Activated CD8-positive, alpha-beta memory T cell treated with anti-CD3 and anti-CD28 coated beads, Interleukin-2, amount 10 ng/mL, durations not matched to agents 7 days and 5 days (primary cell): ENCODE measurements at places on chromosomes 7 and 10. TPM values are rescaled to one million over a fixed set of nuclear protein-coding genes. Genes with fewer than 3 reads are reported as not detected.

DNA sequence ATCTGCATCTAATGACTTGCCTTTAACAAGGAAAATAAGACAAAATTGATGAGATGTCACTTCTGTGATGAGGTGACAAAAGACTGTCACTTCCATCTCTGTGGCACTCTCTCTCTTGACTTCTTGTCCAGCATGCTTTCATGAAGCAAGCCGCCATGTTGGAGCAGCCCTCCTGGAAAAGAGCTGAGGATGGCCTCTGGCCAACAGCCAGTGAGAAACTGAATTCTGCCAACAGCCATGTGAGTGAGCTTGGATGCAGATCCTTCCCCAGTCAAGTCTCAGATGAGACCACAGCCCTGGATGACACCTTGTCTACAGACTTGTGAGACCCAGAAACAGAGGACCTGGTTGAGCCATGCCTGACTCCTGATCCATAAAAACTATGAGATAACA lies 412.6 kb upstream of the SHH start:
- no peak overlapping the region for H3K27ac ChIP-seq
- DNase-seq: peak; percentile 7
- no peaks in the 10 kb centered on the region for H3K4me1 ChIP-seq
- no peaks in the 10 kb centered on the region for H3K36me3 ChIP-seq
- H3K4me3 ChIP-seq: no peak overlapping the region

The CALHM3 gene
- not detected for total RNA-seq

The ARHGEF5 gene
- 5.6 TPM for total RNA-seq

- H3K27me3 ChIP-seq: peaks cover 22% of the 10 kb centered on the region
- H3K4me1 ChIP-seq: peaks cover 17% of the 10 kb centered on the region
- no peak overlapping the region for H3K27ac ChIP-seq
- no peaks in the 10 kb centered on the region for H3K36me3 ChIP-seq
- H3K4me3 ChIP-seq: no peak overlapping the region
Measured at GRCh38 chr10:62433181-62433692, 59.1 kb downstream of the ZNF365 start.

GRCh38 chr10:16789261-16789660 lies 28.0 kb downstream of the RSU1 start:
- H3K27ac ChIP-seq: no peak overlapping the region
- H3K4me1 ChIP-seq: peaks cover 27% of the 10 kb centered on the region
- DNase-seq: no peak
- H3K27me3 ChIP-seq: no peaks in the 10 kb centered on the region
- H3K36me3 ChIP-seq: peaks cover 54% of the 10 kb centered on the region

The IKZF5 gene
- total RNA-seq: 12.0 TPM

DNA sequence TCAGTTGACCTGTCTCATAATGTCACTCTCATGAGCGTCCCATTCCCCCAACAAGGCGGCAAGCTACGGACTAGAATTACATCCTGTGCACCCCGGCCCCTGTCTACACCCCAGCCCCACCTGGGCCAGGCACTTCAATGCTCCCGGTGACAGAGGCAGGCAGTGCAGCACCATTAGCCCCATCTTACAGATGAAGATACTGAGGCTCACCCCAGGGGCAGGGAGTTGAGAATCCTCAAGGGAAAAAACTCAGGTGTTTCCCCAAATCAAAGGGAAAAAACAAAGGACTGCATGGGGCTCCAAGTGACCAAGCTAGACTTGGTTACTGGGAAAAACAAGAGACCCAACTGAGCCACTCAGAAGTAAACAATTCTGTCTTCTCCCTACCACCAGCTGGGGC lies 4.5 kb downstream of the DLG5 start:
- no peak for DNase-seq
- no peaks in the 10 kb centered on the region for H3K36me3 ChIP-seq
- peaks cover 4% of the 10 kb centered on the region for H3K4me1 ChIP-seq

GRCh38 chr7:16670731-16671344 lies 24.9 kb downstream of the BZW2 start:
- peaks cover 56% of the 10 kb centered on the region for H3K36me3 ChIP-seq
- no peaks in the 10 kb centered on the region for H3K27me3 ChIP-seq
- no peak for DNase-seq
- no peak overlapping the region for H3K4me3 ChIP-seq
- peaks cover 10% of the 10 kb centered on the region for H3K4me1 ChIP-seq

- H3K27me3 ChIP-seq: peaks cover 4% of the 10 kb centered on the region
- no peak overlapping the region for H3K4me3 ChIP-seq
- H3K36me3 ChIP-seq: no peaks in the 10 kb centered on the region
- H3K27ac ChIP-seq: no peak overlapping the region
- DNase-seq: no peak
Measured at GRCh38 chr10:122508021-122508420, 46.7 kb downstream of the HTRA1 start.

DNA sequence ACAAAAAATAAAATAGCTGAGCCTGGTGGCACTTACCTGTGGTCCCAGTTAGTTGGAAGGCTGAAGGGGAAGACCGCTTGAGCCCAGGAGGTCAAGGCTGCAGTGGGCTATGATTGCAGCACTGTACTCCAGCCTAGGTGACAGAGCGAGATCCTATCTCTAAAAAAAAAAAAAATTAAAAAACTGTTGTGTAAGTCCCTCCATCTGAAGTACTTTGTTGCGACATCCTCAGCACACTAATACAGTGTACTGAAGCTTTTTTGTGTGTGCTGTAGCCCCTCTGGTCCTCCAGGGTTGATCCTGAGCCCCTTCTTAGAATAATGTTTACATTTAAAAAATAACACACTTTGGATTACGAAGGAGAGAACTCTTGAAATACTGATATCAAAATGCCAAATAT lies 71.3 kb downstream of the PFKFB3 start:
- H3K4me3 ChIP-seq: no peak overlapping the region
- no peak for DNase-seq
- peaks cover 67% of the 10 kb centered on the region for H3K4me1 ChIP-seq
- H3K27me3 ChIP-seq: no peaks in the 10 kb centered on the region
- peaks cover 11% of the 10 kb centered on the region for H3K36me3 ChIP-seq

DNA sequence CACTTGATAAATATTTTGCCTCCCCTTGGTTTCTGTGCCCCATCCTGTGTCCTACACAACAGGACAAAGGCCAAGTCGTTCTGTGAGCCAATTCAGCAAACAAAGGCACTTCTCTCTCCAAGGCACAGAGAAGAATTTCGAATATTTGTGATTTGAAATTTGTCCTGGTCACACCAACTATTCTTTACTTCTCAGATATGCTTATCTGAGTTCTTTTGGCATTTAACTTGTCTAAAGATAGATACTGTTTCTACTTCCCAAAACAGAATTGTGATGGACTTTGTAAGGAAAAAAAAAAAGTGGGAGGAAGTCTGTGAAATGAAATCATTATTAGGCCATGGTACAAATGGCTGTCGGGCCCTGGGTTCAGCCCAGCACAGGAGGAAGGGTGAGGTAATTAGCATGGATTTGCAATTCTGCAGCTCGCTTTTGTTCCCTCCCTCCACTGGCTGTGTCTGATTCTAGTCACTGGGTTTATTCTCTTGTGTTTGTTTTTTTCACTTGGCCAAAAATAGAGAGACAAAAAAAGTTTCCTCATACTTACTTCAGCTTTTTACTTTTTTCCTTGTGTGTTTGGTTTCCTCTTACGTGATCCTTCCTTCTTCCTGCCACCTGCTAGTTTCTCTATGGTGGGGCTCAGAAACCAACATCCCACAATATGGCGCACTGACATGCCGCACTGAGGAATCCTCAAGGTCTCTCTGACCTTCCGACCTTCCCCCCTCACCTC lies 108.2 kb upstream of the MKLN1 start:
- peaks cover 11% of the 10 kb centered on the region for H3K4me1 ChIP-seq
- DNase-seq: no peak
- peaks cover 1% of the 10 kb centered on the region for H3K36me3 ChIP-seq
- H3K4me3 ChIP-seq: no peak overlapping the region

- no peak overlapping the region for H3K27ac ChIP-seq
- no peaks in the 10 kb centered on the region for H3K27me3 ChIP-seq
- H3K4me3 ChIP-seq: no peak overlapping the region
Measured at GRCh38 chr7:132758986-132759385, 182.7 kb upstream of the PLXNA4 start.

DNA sequence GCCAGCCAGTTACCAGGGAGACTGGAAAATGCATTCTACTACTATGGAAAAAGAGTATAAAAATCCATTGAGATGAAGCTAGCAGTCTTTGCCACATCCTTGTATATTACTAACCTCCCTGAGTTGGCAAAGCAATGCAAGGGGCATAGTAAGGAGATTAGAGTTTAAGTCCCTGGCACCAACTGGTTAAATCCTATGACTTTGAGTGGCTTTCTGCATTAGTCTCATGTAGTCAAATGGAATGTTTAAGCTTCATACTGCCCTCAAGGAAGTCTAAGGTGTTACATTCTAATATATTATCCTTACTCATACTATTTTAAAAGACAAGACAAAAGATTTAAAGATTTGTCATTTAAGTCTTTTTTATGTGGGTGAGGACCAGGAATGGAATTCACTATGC lies 110.1 kb downstream of the INHBA start:
- H3K4me1 ChIP-seq: no peaks in the 10 kb centered on the region
- no peak overlapping the region for H3K27ac ChIP-seq
- DNase-seq: no peak

The LRIT1 gene
- total RNA-seq: not detected

- no peak overlapping the region for H3K4me3 ChIP-seq
- no peaks in the 10 kb centered on the region for H3K36me3 ChIP-seq
- H3K27ac ChIP-seq: no peak overlapping the region
- H3K4me1 ChIP-seq: no peaks in the 10 kb centered on the region
- no peaks in the 10 kb centered on the region for H3K27me3 ChIP-seq
- DNase-seq: no peak
Measured at GRCh38 chr10:1516492-1517165, 220.7 kb downstream of the ADARB2 start.

DNA sequence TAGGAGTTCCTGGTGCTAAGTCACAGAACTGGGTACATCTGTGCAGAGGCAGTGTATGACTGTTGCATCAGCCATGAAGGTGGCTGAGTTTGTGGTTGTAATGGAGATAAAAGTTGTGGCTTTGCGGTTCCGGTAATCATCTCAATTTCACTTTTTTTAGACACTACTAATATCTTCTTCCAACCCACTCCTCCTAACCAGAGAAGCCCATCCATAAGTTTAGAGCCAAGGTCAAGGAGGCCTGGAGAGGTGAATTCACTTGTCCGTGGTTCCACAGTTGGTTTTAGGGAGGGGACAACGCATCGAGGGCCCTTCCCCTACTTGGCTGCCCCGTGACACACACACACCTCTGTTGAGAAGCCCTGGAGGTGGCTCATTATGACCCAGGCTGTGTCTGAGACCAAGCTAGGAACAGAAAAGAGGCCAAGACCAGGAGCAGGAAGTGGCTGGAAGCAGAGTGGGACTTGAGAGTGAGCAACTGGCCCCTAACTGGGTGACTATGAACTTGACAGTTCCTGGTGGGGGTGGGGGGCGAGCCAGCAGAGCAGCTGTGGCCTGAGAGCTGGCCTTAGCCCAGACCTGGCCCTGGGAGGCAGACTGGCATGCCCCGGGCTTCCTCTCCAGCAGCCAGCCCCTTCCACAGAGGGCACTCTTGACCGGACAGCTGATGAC lies 66.8 kb upstream of the COL13A1 start:
- H3K4me1 ChIP-seq: peaks cover 14% of the 10 kb centered on the region
- peak; percentile 50 for DNase-seq
- H3K27ac ChIP-seq: peak overlapping the region; percentile 10
- no peak overlapping the region for H3K4me3 ChIP-seq
- H3K27me3 ChIP-seq: peaks cover 19% of the 10 kb centered on the region

The CCZ1 gene
- 93.0 TPM for total RNA-seq

DNA sequence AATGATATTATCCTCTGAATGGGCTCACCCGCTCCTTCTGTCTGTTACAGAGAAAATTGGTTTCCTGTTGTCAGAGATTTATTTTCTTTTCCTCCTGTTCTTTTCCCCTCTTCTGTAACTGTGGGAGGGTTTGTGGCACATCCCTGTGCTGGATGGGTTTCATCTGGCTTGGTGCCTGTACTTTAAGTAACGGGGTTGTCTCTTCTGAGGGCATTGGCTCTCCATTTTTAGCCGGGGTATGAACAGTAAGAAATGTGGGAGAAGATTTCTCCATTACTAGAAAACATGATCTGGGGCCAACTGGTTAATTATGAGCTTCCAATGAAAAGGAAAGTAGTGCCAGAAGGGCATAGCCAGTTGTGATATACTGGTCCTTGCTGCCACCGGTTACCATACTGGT lies 142.6 kb downstream of the SND1 start:
- DNase-seq: no peak
- no peak overlapping the region for H3K27ac ChIP-seq
- peaks cover 10% of the 10 kb centered on the region for H3K4me1 ChIP-seq

DNA sequence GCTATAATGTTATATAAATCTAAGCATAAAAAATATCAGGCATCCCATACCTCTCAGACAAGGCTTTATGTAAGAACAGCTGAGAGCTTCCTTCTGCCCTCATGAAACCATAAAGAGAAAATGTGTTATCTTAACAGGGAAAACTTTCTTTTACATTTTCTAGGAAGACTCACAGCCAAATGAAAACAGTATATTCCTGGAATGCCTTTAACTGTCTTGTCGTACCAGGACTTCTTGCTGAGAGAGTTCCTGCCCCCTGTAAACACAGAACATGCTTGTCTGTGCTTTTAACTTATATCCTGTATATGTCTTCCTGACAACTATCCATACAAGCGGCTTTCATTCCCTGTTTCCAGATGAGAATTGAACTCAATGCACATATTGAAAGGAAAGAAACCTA lies 64.8 kb upstream of the AHR start:
- no peaks in the 10 kb centered on the region for H3K27me3 ChIP-seq
- DNase-seq: no peak
- H3K27ac ChIP-seq: peak overlapping the region; percentile 96

The GPR26 gene
- total RNA-seq: not detected

The ADRB1 gene
- 2.3 TPM for total RNA-seq

GRCh38 chr10:30990971-30991646 lies 40.6 kb downstream of the ZNF438 start:
- DNase-seq: no peak
- H3K36me3 ChIP-seq: peaks cover 35% of the 10 kb centered on the region
- no peaks in the 10 kb centered on the region for H3K27me3 ChIP-seq
- no peak overlapping the region for H3K27ac ChIP-seq

The OR9A2 gene
- total RNA-seq: not detected

The TAS2R4 gene
- total RNA-seq: 0.82 TPM

DNA sequence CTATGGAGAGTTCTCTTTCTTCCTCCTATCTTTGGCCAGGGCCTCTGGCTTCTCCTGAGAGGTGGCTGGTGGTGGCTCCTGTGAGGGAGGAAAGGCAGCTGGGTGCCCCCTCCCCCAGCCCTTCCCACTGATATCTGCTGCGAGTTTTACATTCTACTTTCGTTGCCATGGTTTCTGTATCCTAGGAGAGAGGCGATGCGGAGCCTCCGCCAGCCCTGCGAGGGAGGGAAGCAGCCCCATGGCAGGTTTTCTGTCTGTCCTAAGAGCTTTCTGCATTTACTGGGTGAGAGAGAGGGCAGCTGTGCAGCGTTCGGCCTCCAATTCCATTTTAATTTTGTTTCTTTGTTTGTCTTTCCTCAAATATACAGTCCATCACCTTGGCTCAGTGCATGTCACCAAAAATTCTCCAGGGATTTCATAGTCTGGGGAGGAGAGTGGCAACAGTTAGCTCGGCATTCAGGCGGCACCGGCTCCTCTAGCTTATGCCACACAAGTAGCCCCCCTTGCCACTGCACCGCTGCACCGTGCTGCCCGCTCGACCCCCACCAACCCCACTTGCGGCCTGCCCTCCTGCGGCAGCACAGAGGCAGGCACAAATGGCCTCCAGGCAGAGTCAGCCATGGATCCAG lies 20.4 kb downstream of the DNAJB12 start:
- peak overlapping the region; percentile 59 for H3K4me3 ChIP-seq
- H3K4me1 ChIP-seq: peaks cover 80% of the 10 kb centered on the region
- no peaks in the 10 kb centered on the region for H3K27me3 ChIP-seq
- peak overlapping the region; percentile 90 for H3K27ac ChIP-seq
- DNase-seq: no peak

The GSTO2 gene
- 0.96 TPM for total RNA-seq

- peaks cover 36% of the 10 kb centered on the region for H3K4me1 ChIP-seq
- H3K27ac ChIP-seq: peak within 1 kb of the TSS; percentile 64
- H3K4me3 ChIP-seq: peak within 1 kb of the TSS; percentile 76
Measured at GRCh38 chr10:97849687-97850402, at the start of gene GOLGA7B. Gene GOLGA7B (plus strand): TSS chr10:97849843. CDS start chr10:97850304, 461 bp downstream.
